HCT116 (cell line): ENCODE measurements at places on chromosomes 16 and 17. TPM values are rescaled to one million over a fixed set of nuclear protein-coding genes. Genes with fewer than 3 reads are reported as not detected.

NPIPB6 gene
- 2.1 TPM for total RNA-seq

ABCA9 gene
- not detected for total RNA-seq

CCL7 gene
- total RNA-seq = not detected

MARVELD3 gene
- total RNA-seq = 20.9 TPM

KIF2B gene
- not detected for total RNA-seq

PDILT gene
- total RNA-seq = not detected

GNAO1 gene
- 0.12 TPM for total RNA-seq
